ENCODE measurements at places on chromosomes 2 and 18.

- no peak for DNase-seq
Measured at GRCh38 chr2:159225025-159226016, 61.2 kb downstream of the WDSUB1 start.

- DNase-seq = no peak
Measured at GRCh38 chr2:167875529-167875928, 371.9 kb downstream of the STK39 start.

DNA sequence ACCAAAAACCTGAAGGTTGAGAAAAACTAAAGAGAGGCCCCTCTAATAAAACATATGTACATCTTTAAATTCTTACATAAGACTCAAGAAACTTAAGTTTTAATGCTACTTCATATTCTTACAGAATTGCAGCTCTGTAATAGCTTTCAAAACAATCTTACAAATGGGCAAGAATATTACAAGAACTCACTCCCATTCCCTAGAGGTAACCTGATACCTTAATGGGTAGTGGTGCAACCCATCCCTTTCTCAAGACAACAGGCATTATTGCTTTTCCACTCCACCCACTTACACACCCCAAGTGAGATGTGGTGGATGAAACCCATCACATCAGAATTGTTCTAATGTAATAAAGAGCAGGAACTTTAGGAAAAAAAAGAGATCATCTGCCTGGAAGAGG, 103.7 kb downstream of the RBMS1 start:
- DNase-seq = no peak

DNA sequence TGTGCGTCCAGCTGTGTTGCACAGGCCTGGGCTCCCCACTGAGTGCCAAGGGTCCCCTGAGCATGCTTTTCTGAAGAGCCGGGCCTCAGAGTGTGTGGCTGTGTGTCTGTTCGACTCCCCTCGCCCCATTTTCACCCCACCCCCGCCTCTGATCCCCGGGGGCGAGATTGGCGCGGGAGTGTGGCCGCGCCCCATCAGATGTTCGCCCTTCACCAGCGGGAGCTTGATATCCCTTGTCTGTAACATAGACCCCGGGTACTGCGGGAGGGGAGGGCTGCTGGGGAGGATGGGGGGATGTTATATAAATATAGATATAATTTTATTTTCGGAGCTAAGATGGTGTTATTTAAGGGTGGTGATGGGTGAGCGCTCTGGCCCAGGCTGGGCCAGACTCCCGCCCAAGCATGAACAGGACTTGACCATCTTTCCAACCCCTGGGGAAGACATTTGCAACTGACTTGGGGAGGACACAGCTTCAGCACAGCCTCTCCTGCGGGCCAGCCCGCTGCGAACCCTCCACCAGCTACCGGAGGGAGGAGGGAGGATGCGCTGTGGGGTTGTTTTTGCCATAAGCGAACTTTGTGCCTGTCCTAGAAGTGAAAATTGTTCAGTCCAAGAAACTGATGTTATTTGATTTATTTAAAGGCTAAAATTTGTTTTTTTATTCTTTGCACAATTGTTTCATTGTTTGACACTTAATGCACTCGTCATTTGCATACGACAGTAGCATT, 1.5 kb downstream of the RHOB start:
- DNase-seq = no peak

GRCh38 chr2:237290261-237290660, 123.7 kb downstream of the COL6A3 start:
- DNase-seq = peak; percentile 84

DNA sequence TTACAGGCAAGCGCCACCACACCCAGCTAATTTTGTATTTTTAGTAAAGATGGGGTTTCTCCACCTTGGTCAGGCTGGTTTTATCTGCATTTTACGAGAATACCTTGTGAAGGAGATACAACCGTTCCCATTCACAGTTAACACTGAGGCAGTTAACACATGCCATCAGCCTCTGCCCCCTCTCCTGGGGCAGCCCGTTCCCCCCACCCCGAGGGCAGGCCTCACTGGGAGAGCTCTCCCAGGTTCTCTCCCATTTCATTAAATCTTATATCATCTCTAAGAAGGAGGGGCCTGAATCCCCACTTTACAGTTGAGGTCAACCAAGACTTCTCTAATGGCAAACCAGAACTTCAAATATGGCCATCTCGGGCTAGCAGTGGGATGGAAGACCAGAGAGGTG, 95.0 kb upstream of the ST3GAL5 start:
- DNase-seq = no peak

DNA sequence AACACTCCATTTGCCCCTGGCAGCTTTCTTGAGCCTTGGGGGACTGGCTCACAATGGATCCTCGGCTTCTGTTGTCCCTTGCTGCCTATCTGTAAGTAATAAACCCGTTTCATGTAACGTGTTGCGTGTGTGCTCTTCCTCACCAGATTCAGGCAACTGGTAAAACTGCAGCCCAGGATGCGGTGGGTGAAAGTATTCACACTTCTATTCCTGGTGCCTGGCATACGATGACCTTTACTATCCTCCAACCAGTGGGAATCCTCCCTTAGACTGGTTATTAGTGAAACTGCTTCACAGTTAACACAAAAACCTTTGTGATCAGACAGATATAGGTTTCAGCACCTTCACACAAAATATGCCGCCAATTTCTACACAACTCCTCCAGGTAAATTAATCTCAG, 13.6 kb upstream of the ICA1L start:
- DNase-seq = no peak

- no peak for DNase-seq
Measured at GRCh38 chr2:145484448-145485097, 964.7 kb upstream of the ZEB2 start.

- DNase-seq = no peak
Measured at GRCh38 chr2:234446404-234447076, 50.3 kb downstream of the ARL4C start.

- DNase-seq = no peak
Measured at GRCh38 chr2:174300114-174300513, 34.6 kb upstream of the SP9 start.

DNA sequence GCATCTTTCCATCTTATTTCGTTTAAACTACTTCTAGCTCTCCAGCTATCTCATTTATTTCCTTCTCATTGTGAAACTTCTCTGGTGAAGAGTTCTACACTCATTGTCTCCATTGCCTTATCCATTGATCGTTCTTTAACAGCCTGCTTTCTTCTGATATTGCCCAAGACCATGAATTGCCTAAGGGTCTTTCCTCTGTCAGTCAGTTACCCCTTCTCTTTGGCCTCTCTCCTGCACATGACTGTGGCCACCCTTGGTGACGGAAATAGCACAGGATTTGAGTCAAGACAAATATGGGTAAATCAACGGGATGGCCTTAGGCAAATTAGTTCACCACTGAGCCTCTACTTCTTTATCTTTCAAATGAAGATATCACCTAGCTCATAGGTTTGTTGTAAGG, 26.6 kb downstream of the NHEJ1 start:
- DNase-seq = no peak

DNA sequence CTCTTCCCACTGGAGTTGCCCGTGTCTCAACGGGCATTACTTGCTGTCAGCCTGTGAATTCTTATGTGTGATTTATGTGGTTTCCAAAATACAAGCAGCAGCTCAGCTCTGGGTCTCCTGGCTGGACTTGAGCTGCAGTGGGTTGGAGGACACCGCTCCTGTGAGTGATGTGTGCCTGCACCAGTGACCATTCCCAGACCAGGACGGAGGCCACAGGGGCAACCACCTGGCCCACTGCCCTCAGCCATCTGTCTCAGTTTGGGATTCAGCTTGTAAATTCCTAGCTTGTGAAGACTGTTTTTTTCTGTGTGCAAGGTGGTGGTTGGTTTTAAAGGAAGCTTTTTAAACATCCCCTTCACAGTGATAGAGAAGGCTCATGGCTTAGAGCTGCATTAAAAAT, 261.0 kb downstream of the BCL2 start:
- no peak for DNase-seq

- no peak for DNase-seq
Measured at GRCh38 chr2:13770279-13770678, 862.2 kb upstream of the LRATD1 start.

DNA sequence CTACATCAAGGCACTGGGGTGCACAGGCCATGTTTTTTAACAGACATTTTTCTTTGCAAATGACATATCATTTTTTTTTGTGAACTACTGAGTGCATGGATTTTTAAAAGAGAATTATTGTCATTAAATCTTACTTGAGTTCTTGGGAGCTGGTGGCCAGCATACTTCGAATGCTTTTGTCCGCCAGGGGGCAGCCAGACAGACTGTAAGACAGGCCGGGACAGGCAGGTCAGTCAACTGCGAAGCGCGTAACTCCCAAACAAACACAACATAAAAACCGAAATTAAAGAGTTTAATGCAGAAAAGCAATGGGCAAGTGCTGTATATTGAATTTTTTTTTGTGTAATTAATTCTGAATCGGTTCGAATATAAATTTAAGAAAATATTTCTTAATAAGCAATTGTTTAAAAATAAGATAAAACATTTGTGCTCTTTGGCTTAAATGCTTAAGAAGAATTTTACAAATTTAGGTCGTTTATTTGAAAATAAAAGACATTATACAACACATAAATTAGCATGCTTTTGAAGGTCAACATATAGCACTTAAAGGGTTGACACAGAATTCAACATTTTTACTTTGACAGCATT, 142.2 kb upstream of the PXDN start:
- peak; percentile 82 for DNase-seq

DNA sequence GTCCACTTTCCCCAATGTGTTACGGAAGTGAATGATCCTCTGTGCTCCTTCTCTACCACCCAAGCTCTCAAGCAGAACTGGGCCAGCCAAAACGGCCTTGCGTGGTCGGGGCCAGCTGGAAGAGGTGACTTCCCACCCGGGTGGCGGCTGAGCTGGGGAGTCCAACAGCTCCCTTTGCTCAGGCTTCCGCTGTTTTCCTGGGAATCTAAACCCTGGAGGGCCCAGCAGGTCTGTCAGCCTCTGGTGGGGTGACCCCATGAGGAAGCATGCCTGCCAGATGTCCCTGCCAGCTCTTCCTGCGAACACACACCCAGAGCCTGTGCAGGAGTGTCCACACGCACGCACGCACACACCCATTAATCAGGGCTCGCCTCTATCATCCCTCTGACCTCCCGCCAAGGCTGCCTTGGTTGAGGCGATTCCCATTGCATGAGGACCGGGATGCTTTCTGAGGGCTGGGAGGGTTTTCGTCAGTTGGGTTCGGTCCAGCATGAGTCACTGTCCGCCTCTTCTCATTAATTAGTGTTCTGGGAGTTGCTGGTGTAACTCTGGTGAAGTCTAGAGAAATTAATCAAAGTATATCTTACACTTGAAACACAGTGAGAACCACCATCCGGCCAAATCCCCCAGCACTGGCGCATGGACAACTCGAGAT, 90.6 kb downstream of the TWIST2 start:
- peak; percentile 90 for DNase-seq

- DNase-seq = no peak
Measured at GRCh38 chr18:62758591-62758990, 43.2 kb downstream of the PHLPP1 start.

- peak; percentile 52 for DNase-seq
Measured at GRCh38 chr18:77052297-77052982, 80.1 kb downstream of the MBP start.

DNA sequence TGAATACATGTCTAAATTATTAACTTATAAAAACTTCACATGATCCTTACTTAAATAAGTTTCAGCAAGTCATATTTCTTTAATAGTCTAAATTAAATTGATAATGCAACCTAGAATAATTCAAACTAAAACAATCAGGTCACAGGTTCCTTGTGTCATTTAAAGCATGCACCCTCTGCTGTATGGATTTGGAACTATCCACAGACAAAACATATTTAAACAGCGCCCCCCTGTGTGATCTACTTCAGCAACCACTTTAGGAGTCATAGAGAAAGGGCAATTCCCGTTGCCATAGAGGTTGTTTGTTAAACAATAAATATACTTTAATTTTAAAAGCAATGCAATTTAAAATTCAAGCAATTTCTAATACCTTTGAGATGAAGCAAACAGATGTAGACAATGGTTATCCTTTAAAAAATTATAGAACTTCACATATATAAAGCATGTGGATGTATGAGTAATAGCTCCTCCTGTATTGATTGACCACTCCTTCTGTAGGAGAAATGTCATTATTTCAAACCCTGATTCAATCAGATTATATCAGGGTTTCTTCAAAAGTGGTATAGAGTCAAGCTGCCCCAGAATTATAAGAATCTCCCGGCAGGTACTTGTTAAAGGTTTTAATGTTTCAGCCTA, 21.2 kb downstream of the GRB14 start:
- DNase-seq = no peak

- DNase-seq = no peak
Measured at GRCh38 chr2:147499785-147500184, 345.0 kb upstream of the ACVR2A start.

GRCh38 chr2:12416600-12416999, 300.1 kb upstream of the TRIB2 start:
- DNase-seq = peak; percentile 73

DNA sequence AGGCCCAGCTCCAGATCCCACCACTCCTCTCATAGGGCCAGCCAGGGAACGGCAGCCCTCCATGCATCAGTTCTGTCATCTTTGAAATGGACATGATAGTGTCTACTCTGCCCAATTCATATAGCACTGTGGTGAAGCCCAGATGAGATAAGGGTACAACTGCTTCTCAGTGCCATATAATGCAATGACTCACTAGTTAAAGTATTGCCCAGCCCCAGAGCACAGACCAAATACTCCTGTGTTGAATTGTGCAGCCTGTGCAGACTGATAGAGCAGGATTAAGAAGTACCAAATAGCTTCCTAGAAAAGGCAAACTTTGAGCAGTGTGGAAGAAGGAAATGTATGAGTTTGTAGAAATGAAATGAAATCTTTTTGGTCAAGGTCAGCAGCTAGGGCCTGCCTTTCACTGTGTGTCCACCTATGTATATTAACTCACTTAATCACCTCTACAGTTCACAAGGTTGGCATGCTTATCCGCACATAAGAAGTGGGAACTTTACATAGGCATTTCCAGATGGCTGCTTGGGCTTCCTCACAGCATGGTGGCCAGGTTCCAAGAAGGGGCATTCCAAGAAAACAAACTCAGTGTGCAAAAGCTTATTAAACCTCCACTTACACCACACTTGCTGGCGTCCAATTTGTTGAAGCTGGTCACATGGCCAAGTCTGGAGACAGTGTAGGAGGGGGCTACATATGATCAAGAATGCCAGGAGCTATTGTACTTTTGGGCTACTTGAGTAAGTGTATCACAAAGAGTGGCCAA, 102.8 kb upstream of the COPS8 start:
- DNase-seq = no peak

DNA sequence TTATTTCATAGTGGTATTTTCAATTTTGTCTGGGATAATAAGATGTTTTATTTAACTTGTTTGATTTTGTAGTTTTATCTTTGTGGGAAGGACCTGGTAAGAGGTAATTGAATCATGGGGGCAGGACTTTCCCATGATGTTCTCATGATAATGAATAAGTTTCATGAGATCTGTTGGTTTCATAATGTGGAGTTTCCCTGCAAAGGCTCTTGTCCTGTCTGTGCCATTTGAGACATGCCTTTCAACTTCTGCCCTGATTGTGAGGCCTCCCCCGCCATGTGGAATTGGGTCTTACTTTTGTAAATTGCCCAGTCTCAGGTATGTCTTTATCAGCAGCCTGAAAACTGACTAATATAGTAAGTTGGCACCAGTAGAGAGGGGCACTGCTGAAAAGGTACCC, 77.8 kb upstream of the ARHGAP15 start:
- no peak for DNase-seq
